ENCODE measurements at places on chromosomes 1 and 21.
A peak's percentile ranks its signal among the peaks of the same experiment; 100 is the strongest.

GRCh38 chr1:196866974-196867373 lies 20.9 kb upstream of the CFHR4 start:
- DNase-seq, result no peak

GRCh38 chr1:36366091-36366661 lies 19.5 kb downstream of the STK40 start:
- peak; percentile 89 for DNase-seq

DNA sequence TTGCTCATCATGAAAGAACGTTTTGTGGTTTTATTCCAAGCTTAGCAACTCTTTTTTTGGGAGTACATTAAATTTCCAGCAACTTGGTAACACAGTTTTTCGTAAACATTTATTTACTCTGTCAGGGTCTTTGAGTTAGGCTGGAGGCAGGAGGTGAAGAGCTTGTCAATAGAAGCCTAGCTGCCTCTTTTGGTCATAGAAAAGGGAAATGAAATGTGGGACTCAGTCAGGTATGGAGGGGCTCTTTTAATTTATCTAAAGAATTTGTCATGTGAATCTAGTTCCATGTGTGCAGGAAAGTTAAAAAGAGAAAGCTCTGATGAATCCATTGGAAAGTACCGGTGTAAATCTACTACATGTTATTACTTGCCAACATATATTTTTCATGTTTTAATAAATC lies 45.9 kb upstream of the PRMT6 start:
- DNase-seq, result no peak

DNA sequence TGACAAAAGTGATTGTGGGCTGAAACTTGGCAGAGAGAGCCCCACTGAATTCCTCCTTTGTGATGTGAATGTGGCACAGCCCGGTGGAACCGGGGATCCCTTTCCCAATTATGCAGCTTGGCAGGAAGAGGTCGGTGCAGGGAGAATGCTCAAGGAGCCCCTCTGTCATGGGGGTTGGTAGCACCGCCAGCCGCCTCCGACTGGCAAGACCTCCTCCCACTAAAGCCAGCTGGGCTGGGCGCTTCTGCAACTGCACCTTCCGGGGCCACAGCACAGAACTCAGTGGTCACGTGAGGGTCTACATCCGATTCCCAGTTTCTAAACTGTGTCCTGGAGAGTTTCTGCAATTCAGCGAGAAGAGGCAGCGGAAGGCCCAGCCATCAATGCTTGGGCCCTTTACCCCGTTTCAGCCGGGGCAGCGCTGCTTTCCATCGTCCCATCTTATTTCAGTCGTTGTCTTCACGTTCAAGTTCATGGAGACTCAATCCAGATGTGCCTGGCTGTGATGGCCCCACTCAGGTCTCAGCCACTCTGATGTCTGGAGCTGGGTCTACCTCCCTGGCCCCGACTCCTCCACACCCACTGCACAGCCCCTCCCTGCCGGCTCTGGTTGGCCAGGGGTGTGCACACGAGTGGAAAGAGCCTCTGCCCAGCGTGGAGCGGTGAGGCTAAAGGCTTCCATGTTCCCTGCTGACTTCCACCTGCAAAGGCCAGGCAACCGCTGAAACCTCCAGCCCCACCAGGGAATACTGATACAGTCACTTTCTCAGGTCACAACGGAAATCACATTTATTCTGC lies 39.8 kb upstream of the FHAD1 start:
- DNase-seq, result no peak

DNA sequence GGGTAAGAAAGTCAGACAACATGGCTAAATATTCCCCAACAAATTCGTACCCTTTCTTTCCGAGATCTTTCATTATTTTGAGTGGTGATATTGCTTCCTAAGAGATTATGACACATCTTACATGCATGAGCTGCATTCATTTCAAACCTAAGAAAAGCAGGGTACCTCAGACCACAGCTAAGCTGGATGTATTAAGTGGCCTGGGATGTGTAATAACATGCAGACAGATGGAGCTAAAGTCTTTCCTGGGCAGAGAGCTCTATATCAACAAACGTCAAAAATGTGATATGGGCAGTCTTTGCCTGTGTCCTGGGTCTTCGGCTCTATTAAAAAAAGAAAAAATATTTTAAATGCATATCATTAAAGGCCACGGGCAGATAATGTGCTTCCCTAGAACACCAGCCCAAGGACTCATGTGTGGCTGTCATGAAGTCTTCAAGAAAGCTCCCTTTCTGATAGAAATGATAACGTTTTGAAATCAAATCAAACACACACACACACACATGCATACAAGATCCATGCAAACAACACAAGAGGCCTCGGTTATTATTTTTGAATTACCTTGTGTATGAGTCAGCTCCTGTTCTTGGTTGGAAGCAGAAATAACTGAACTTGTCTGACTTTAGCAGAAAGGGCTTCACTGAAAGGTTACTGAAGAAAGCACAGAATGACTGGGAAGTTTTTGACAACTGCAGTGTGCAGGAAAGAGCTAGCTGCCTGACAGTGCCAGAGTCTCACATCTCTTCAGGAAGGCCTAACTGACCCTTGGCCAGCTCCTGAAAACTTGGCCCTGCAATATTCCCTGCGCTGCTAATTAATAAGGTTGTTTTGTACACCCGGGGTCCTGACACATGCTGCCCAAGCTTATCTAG lies 231.2 kb downstream of the DSCAM start:
- no peak for DNase-seq

All from hematopoietic multipotent progenitor cell treated with erythropoietin and hydrocortisone succinate and interleukin-3 and kit ligand, for 4 days (in vitro differentiated cells).